ENCODE measurements at places on chromosomes 4 and X. TPM values are rescaled to one million over a fixed set of nuclear protein-coding genes. Genes with fewer than 3 reads are reported as not detected.

Gene TRIM60
- not detected for total RNA-seq

Gene FAM13A
- 104 TPM for total RNA-seq

Gene PABPC1L2B
- not detected for total RNA-seq

Gene POLA1
- total RNA-seq = 26.4 TPM

Gene HADH
- 46.0 TPM for total RNA-seq
